ENCODE measurements at places on chromosomes 2 and 18.

DNA sequence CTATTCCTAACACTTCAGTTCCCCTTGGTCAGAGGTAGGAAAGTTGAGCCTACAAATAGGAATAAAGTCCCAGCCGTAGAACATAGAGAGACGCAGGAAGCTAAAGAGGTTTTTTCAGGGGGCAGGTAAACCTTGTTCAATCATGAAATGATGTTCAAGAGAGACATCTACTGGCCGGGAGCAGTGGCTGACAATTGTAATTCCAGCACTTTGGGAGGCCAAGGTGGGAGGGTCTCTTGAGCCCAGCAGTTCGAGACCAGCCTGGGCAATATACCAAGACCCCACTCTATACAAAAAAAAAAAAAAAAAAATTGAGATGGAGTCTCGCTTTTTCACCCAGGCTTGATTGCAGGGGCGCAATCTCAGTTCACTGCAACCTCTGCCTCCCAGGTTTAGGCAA is 66.7 kb upstream of the DNAJC10 start:
- no peak for DNase-seq

- no peak for DNase-seq
Observed at GRCh38 chr2:222355860-222356259, 57.1 kb upstream of the PAX3 start.

- no peak for DNase-seq
Observed at GRCh38 chr2:85243101-85244072, 84.4 kb downstream of the TGOLN2 start.

DNA sequence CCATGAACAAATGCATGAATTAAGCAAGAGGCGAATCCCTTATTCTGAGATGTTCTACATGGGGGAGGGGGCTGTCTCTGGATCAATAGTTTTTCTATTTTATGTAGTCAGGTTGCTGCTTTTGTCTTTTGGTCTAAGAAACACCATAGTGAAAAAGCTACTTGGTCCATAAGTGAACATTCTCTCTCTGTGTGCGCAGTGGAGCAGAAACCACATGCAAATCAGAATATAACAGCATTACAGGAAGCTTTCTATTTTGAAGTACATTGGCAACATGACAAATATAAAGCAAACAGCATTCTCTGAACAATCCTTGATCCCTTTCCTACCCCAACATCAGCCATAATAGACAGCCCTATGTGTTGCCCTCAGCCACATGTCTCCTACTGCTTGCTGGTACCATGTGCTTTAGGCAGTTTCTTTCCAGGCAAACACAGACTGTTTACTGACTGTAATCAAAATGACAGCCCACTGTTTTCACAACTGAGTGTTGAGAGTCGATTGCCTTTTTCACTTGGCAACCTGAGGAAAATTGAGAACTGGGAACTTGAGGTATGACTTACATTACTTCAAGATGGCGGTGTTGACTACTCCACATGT is 10.6 kb downstream of the SCN3A start:
- no peak for DNase-seq

DNA sequence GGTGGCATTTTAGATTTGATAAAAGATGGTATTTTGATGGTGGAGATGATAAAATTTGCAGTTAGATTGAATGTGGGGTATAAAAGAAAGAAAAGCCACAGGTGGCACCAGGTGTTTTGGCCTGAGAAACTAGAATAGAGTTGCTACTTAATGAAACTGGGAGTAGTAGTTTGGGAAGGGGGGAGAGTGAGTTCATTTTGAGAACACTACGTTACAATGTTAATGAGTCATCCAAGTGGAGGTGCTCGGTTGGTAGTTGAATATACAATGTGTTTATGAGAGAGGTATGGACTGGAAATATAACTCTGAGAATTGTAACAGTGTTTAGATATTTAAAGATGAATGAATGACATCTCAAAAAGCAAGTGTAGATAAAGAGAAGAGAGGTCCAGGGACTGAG is 26.4 kb downstream of the EPG5 start:
- DNase-seq, result no peak

DNA sequence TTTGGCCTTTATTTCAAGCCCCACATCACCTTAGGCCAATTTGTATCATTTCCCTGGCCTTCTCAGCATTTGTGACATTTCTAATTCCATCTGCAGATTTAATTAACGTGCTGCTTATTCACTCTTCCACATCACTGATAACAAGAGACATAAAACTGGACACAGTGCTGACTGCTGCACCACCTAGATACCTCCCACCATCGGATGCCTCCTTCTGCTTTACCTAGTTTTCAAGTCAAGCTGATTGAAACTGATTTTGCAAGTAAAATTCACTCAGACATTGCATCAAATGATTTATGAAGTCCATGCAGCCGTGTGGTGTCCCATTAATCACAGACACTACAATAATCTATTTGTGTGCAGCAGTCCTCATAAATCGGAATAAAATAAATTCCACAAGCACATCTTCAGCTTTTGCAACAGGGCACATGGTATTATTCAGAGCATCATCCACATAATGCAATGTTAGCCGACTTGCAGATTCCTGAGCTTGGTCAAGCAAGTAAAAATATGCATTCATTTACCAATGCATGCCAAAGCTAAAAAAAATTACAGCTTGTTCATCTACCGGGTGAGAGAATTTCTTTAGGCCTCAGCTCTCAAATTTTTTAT is 15.9 kb upstream of the CRIM1 start:
- no peak for DNase-seq

GRCh38 chr2:45406621-45407020 is 204.4 kb downstream of the SRBD1 start:
- DNase-seq, result no peak

DNA sequence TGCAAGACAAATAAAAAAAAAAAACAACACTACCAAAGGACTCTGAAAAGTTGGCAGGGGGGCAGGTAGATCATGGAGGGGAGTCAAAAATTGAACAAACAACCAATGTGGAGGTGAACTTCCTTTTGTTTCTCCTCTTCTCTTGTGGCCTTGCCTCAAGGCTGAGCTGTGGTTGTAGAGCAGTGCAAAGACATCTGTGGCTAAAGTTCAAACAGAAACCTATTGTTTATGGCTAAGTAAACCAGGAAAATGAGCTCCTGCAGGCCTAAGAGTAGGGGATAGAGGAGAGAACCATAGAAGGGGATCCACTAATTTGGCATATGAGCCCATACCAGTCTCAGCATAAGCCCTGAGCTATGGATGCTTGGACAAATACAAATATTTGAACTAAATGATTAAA is 40.2 kb upstream of the EGR4 start:
- DNase-seq, result no peak

DNA sequence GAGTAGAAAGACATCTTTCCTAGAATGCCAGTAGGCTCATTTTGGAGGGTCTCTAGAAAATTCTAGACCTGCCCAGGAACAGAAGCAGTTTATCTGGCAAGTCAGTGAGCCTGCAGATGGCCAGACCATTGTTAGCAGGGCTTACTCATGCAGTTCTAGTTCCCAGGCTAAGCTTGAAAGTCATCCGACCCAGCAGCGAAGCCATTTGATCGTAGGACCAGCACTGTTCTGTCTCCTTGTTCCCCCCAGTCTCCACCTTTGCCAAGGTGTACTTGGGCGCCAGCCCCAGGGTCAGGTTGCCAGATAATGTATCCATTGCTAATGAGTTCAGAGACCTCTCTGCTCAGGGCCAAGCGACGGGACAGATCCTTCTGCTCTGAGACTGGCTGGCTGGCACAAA is 70.1 kb downstream of the EPAS1 start:
- no peak for DNase-seq

DNA sequence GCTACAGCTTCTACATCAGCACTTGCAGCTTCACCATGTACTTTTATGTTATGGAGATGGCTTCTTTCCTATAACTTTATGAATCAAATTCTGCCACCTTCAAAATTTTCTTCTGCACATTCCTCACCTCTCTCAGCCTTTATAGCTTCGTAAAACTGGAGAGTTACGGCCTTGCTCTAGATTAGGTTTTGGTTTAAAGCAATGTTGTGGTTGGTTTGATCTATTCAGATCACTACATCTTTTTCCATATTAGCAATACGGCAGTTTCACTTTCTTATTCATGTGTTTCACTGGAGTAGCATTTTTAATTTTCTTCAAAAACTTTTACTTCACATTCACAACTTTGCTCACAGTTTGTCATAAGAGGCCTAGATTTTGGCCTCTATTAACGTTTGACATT is 242.9 kb upstream of the GYPC start:
- DNase-seq, result no peak

DNA sequence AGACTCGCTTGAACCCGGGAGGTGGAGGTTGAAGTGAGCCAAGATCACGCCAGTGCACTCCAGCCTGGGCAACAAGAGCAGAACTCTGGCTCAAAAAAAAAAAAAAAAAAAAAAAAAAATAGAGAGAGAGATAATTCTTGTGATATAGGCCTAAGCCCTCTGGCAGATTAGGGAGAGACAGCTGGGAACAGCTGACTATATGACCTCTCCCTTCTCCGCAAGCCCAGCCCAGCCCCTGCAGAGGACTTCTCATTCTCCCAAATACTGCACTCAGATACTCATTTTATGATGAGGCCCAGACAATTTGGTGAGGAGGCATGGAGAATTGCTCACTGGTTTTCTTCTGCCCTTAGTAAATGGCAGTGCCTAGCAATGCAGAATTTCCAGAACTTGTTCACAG is 262.0 kb downstream of the HAUS1 start:
- no peak for DNase-seq

GRCh38 chr18:58373481-58373880 is 255.4 kb downstream of the ALPK2 start:
- no peak for DNase-seq

- no peak for DNase-seq
Observed at GRCh38 chr2:6109831-6110230, 417.6 kb downstream of the SOX11 start.

GRCh38 chr18:58787536-58788149 is 77.0 kb upstream of the ZNF532 start:
- DNase-seq, result no peak

- no peak for DNase-seq
Observed at GRCh38 chr2:197793456-197793855, 8.3 kb upstream of the BOLL start.

DNA sequence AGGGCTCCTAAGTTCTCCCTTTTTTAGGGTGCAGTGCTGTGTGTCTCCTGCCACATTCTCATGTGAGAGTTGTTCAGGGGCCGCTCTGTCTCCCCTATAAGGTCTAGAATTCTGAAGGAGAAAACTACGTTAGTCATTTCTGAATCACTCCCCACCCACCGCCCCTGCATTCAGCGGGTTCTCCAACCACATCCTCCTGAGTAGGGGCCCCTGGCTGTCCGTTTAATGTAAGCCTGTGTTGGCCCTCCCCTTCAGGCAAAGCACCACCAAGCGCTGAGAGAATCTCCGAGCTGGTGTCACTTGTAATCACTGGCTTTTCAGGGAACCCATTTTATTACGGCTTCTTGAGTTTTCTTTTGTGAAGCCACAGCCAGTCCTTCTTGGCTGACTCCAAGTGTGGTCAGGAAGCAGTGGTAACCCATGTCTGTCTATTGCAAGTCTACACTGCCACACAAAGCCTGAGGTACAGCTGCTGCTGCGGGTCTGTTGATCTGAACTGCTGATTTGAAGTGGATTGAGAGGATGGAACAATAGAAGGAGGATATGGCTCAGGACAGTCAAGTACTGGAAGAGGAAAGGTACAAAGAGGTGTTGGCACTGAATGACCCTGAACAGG is 16.9 kb downstream of the LCT start:
- DNase-seq, result no peak

DNA sequence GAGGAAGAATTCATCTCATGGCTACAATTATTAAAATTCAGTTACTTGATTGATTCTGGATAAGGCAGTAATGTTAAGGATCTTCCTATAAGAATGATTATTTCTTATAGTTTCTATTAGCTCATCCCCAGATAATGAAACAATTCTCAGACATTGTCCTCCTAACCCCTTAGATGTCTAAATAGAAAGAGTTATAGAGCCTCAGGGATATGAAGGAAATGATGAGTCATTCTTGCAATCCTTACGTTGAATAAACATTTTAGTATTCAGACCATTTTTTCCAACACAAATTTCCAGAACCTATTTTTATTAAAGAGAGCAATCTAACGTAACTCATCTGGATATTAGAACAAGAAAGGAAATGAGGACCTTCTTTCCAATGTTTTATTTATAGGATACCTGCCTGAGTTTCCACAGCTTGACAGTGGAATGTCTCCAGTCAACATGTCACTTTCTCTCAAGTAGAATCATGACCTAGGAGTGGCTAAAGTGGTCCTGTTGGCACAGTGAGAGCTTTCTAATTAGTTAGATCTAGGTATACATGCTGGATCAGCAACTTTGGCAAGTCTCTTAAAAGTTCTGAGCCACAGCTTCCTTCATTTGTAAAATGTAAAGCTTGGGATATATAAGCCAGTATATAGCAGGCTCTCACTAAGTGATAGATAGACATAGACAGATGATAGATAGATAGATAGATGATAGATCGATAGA is 88.0 kb upstream of the RAB27B start:
- no peak for DNase-seq

DNA sequence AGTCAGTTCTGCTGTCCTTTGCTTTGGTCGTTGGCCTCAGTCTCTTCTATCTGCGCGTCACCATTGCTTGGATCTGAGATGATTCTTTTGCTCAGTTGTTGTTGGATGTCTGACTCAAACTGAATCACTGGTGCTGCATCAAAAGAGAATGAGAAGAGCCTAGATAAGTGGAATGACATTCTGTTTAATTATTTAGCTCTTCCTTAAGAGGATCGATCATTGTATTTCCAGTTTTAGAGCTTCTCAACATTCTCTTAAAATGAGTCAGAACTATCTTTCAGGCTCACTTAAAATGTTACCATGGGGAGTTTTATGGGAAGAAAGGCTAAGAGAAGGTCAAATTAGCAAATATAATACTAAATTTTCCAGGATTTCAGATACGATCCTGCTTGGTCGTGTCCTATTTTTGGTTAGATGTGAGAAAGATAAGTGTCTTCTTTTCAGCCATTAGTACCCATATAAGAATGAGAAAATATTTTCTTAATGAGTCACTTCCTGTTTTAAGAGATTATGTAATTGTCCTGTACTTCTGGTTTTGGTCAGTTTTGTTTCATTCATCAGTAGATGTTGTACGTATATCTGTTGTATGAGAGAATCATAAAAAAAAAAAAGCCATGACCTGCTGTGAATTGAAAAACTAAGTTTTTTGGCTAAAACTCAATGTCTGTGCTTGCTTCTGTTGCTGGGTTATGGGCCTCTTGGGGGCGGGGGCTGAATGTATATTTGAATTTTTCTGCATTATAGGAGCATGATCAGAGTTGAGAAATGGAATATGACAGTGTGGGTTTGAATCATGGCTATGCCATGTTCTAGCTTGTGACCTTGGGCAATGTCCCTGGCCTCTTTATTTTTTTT is 31.6 kb upstream of the CASP10 start:
- no peak for DNase-seq

DNA sequence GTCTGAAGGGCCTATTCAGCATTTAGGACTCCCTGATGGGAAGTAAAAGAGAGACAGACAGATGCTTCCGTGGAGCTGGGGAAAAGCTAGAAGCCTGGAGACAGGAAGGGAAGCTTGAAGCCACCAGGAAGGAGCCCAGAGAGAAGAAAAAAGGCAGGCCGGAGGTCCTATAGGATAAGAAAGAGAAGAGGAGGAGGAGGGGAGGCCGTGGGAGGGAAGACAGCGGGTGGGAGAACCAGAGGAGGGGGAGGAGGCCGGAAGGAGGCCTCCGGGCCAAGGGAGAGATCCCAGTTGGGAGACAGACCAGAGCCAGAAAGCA is 107.1 kb upstream of the PKDCC start:
- no peak for DNase-seq

All from T-helper 2 cell (primary cell).